ENCODE measurements at places on chromosomes 13 and 19. TPM values are rescaled to one million over a fixed set of nuclear protein-coding genes. Genes with fewer than 3 reads are reported as not detected.

- no peak for DNase-seq
Observed at GRCh38 chr13:81080911-81081454, 740.1 kb upstream of the SPRY2 start.

DNA sequence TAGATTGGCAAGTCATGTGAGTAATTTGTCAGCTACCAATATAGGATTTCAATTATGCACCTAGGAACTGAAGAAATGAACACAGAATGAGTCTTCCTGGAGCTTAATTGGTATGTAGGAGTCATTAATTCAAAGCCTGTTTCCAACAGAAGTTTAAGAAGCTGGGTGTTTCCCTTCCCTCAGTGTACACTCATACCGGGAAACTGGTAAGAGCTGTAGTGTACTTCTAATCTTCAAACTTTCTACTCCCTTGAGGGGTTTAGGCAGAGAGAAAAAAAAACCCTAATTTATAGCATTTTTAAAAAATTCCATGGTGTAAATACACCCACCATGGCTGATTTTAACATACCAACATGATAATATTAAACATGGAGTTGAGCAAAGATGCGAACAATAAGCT is 665.7 kb upstream of the SLITRK5 start:
- no peak for DNase-seq

HCST gene
- 2.4 TPM for total RNA-seq

DNA sequence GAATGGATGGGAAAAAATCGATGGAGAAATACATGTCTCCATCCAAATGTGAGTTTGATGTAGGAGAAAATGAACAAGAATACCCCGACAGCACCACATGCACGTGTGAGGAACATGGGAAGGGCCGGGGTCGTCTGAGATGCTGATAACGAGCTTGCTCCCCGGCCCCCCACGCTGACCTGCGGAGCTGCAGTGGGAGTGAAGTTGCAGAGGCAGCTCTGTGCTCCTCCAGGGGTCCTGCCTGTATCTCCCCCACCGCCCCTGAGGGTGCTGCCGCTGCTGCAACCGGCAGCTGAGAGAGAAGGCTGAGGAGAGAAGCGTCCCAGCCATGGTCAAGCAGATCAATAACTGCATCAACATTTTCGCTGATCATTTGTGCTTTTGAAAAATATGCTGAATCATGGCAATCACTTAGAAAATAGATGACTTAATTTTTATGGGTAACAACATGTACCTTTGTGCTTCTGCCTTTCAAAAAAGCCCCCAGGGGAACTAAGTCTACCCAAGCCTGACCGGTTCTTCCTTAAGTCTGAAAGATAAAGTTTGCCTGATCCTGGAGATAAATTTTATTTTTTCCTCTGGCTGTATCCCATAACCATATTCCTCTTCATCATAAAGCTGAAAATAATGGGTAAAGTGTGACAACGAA is 18.2 kb upstream of the NAXD start:
- peak; percentile 57 for DNase-seq

DNA sequence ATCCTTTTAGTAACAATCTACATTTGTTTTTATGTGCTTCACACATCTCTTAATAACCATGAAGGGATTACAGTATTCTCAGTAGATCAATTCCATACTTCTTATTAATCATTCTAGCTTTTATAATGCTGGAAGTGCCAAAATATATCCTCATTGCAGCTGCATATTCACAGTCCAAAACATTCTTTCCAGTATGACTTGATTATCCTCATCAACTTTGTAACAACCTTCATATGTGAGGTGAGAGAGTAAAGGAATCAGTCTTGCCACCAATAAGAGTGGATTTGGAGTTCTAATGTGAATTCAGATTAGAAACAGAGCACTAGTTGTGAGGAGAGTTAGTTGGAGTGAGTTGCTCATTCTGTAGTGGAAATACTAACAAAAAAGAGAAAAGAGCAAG is 208.0 kb upstream of the SPRY2 start:
- DNase-seq = no peak

DNA sequence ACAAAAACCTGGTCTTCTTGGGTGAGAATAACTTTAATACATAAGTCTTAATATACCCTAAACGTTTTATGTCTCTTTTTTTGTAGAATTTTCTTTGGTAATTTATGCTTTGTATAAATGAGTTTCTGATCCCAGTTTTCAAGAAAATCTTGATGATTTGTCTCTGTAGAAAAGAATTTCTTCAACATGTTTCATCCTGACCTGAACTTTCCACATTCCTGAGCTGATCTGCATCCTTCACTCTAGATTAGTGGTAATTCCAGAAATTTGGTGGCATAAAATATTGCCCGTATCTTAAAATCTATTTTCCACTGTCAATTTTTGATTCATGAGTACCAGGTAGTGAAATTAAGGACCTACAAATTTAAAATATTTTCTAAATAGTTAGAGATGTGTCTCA is 16.3 kb downstream of the ZNF714 start:
- no peak for DNase-seq

DNA sequence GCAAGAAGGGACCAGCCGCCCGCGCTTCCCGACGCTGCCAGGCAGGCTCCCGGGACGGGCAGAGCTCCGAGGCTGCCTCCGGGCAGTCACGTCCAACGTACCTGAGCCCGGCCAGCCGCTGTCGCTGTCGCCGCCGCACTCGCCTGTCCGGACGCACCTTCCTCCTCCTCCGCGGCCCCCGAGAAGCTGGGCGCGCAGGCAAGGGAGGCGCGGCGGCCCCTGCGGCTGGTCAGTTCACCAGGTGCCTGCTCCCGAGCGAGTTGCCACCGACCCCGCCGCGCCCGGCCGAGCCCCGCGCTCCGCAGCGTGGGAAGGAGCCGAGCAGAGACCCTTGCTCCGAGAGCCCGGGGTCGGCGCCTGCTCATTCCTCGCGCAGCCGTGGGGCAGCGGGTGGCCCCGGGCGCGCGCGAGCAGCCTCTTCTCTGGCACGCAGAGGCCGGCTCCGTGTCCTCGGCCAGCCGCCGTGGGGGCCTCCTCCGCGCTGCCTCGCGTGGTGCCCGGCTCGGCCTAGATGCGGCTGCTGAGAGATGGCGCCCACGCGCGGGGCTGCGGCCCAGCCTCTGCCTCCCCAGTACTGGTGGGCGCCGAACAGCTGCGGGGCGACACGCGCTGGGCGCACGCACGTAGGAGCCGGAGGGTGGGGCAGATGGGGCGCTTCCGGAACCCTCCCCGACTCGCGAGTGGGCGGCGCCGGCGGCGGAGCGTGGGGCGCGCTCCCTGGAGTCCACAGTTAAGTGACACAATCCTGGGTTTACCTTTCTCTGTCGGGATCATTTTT is 419.4 kb downstream of the UQCRFS1 start:
- peak; percentile 56 for DNase-seq

WDR87 gene
- total RNA-seq = not detected

- peak; percentile 95 for DNase-seq
Observed at GRCh38 chr19:4186087-4186993, 3.9 kb downstream of the ANKRD24 start.

Data from H7 (cell line).